ENCODE measurements at places on chromosomes 4 and X. TPM values are rescaled to one million over a fixed set of nuclear protein-coding genes. Genes with fewer than 3 reads are reported as not detected.

Gene FAM47A
- not detected for total RNA-seq

Gene PNMA6A
- 0.81 TPM for total RNA-seq

Gene OTC
- 3.2 TPM for total RNA-seq

Gene NHS
- total RNA-seq, result 9.6 TPM

Gene CSAG3
- total RNA-seq, result not detected

Gene SMIM10L2A
- total RNA-seq, result 1.9 TPM

Gene HNRNPDL
- 210 TPM for total RNA-seq

Gene PDLIM3
- total RNA-seq, result 568 TPM

Gene DCUN1D4
- 48.6 TPM for total RNA-seq

Gene ADH4
- not detected for total RNA-seq

GRCh38 chrX:19388064-19388679 lies 44.4 kb downstream of the PDHA1 start:
- no peaks in the 10 kb centered on the region for H3K36me3 ChIP-seq
- H3K4me1 ChIP-seq, result no peaks in the 10 kb centered on the region
- no peak overlapping the region for H3K27ac ChIP-seq
- DNase-seq, result no peak
- no peaks in the 10 kb centered on the region for H3K27me3 ChIP-seq

DNA sequence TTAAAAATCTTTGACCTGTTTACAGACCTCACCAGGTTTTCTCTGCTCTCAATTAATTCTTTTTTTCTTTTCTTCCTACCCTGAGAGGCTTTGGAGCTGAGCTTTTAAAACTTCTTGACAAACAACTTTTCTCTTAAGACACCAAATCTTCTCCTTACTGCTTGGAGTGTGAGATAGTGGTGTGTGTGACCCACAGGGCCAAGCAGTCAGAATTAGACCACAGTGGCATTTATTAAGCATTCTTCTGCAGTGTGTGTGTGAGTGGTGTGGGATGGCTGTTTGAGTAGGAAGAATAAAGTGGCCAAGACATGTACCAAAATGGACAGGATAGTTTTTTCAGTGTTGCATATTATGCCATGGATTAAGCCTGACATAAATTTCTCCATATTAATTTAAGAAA lies 665.1 kb downstream of the RAPGEF2 start:
- no peak overlapping the region for H3K27ac ChIP-seq
- H3K27me3 ChIP-seq, result no peaks in the 10 kb centered on the region
- DNase-seq, result no peak
- H3K4me1 ChIP-seq, result peaks cover 18% of the 10 kb centered on the region

DNA sequence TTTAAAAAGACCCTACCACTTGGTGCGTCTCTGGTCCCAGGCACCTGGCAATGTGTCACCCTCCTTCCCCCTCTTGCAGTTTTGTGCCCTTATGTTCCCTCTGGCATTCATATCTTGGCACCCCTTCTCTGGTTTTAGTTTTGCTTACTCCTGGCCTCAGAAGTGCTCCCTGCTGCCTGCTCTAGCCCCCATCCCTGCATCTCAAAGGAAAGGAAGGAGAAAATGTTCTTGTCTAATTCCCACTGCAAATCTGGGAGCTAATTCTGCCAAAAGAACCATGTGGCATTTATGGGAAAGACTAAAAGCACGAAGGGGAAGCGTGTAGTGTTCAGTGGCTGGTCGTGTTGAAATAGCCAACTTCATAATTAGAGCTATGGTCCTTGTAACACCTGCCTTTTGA lies 340.1 kb upstream of the RPS6KA3 start:
- H3K36me3 ChIP-seq, result no peaks in the 10 kb centered on the region
- H3K4me1 ChIP-seq, result no peaks in the 10 kb centered on the region
- no peak overlapping the region for H3K4me3 ChIP-seq
- H3K27me3 ChIP-seq, result no peaks in the 10 kb centered on the region
- no peak overlapping the region for H3K27ac ChIP-seq

DNA sequence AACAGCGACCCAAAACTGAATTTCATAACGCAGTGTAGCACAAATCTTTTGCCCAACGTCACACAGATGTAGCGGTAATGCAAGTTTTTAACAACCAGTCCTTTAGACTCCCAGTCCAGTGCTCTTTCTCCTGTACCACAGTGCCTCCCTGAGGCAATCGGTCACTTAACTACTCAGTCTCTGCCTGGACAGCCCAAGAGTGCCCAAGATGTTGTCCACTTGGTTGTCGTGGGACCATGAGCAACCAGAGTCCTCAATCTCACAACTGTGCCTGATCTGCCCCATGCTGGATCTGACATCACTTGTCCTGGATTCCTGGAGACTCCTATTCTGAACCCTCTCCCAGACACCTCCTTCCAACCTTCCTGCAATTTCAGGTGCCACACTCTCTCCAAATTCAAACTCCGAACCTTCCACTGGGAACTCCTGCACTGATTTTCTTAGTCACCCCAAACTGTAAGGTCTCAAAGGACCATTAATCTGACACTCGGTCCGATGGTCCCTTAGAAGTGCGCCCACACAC lies 702 bp downstream of the MMGT1 start:
- peak overlapping the region; percentile 93 for H3K27ac ChIP-seq
- H3K27me3 ChIP-seq, result no peaks in the 10 kb centered on the region
- no peaks in the 10 kb centered on the region for H3K36me3 ChIP-seq
- no peak for DNase-seq
- peak overlapping the region; percentile 53 for H3K4me3 ChIP-seq

GRCh38 chr4:18512718-18513117 lies 491.2 kb upstream of the LCORL start:
- H3K4me1 ChIP-seq, result no peaks in the 10 kb centered on the region
- no peak overlapping the region for H3K4me3 ChIP-seq
- no peaks in the 10 kb centered on the region for H3K27me3 ChIP-seq
- H3K27ac ChIP-seq, result no peak overlapping the region
- DNase-seq, result no peak
- no peaks in the 10 kb centered on the region for H3K36me3 ChIP-seq

DNA sequence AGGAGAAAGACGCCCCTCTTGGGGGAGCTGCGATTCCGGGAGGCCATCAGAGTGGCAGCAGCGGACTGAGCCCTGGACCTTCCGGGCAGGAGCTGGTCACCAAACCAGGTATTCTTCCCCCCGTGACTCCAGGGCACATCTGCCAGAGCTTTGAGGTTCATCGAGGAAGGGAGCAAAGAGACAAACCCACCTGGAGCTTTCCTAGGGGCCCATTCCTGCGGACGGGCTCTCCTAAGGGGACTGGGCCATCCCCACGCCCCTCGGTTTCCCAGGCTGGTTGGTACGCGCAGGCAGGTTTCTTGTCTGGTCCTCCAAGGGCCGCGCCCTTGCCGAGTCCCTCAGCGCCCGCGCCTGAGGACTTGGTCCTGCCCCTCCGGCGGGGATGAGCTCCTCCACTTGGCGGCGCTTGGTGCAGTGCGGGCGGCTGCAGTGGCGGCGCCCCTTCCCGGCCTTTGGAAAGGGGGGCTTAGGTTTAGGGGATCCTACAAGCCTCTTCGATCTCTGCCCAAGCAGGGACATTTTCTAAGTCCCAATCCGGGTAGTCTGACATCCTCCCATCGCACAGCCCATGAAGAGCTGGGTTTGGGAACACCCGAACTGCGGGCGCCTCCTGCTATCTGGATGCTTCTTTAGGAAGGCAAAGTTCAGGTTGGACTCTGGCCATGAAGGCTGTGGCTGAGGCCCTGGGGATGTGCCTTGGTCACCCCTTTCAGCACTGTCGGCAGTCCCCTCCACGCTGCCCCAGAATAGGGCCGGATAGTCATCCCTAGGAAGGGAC lies 538 bp downstream of the STBD1 start:
- DNase-seq, result peak; percentile 82
- no peaks in the 10 kb centered on the region for H3K27me3 ChIP-seq
- no peaks in the 10 kb centered on the region for H3K36me3 ChIP-seq
- peak overlapping the region; percentile 91 for H3K27ac ChIP-seq

DNA sequence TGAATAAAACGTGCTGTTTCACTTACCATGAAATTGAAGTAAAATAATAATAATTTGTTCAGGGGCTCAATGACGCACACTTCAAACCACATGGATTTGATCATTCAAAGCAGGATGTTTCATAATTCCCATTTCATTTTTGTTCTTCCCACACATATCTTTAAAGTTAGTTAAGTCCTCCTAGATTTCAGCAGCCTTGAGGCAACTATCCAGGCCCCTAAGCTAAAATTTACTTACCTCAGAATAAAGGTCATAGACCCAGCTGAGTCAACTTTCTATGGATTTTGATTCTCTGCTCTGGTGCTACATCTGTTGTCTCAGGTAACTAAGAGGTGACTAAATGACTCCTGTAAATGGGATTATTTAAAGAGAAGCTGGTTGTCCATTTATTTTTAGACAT lies 25.0 kb downstream of the GPR174 start:
- no peaks in the 10 kb centered on the region for H3K36me3 ChIP-seq
- H3K27ac ChIP-seq, result no peak overlapping the region
- no peaks in the 10 kb centered on the region for H3K27me3 ChIP-seq
- no peak overlapping the region for H3K4me3 ChIP-seq
- no peak for DNase-seq
- H3K4me1 ChIP-seq, result no peaks in the 10 kb centered on the region

- no peaks in the 10 kb centered on the region for H3K27me3 ChIP-seq
- H3K4me3 ChIP-seq, result no peak overlapping the region
- no peak for DNase-seq
- H3K4me1 ChIP-seq, result no peaks in the 10 kb centered on the region
- no peaks in the 10 kb centered on the region for H3K36me3 ChIP-seq
These were observed 41.3 kb upstream of the STAG2 start for GRCh38 chrX:123920105-123920785.

- no peak overlapping the region for H3K27ac ChIP-seq
- no peaks in the 10 kb centered on the region for H3K4me1 ChIP-seq
- no peak for DNase-seq
- H3K36me3 ChIP-seq, result no peaks in the 10 kb centered on the region
- H3K4me3 ChIP-seq, result no peak overlapping the region
These were observed 1347.1 kb upstream of the PABPC4L start for GRCh38 chr4:135548711-135549110.

- no peaks in the 10 kb centered on the region for H3K27me3 ChIP-seq
- H3K4me3 ChIP-seq, result no peak overlapping the region
- no peaks in the 10 kb centered on the region for H3K36me3 ChIP-seq
- H3K4me1 ChIP-seq, result no peaks in the 10 kb centered on the region
These were observed 274.6 kb downstream of the NKX6-1 start for GRCh38 chr4:84224522-84224921.

DNA sequence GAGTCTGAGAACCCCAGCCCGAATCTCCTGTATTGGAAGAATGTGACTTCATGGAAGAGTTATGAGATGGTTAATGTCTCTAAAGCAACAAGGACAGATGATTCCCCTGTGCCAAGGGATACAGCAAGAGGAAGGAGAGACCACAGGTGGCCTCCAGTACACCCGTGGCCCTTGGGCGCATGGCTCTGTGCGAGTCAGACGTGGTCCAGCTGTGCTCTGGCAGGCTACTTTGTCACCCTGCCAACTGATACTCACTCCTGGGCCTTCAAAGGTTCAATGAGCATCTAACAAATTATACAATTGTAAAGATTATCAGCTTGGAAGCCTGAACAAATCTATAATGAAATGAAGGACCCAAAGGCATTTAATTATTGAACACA lies 71.7 kb downstream of the NYX start:
- no peaks in the 10 kb centered on the region for H3K36me3 ChIP-seq
- H3K4me3 ChIP-seq, result no peak overlapping the region
- H3K27me3 ChIP-seq, result no peaks in the 10 kb centered on the region
- H3K27ac ChIP-seq, result no peak overlapping the region
- no peaks in the 10 kb centered on the region for H3K4me1 ChIP-seq
- DNase-seq, result no peak

- H3K27me3 ChIP-seq, result no peaks in the 10 kb centered on the region
- H3K4me1 ChIP-seq, result no peaks in the 10 kb centered on the region
- no peak overlapping the region for H3K4me3 ChIP-seq
- no peak for DNase-seq
- H3K36me3 ChIP-seq, result no peaks in the 10 kb centered on the region
- H3K27ac ChIP-seq, result no peak overlapping the region
These were observed 56.2 kb downstream of the RTL9 start for GRCh38 chrX:110414679-110415439.

GRCh38 chr4:185167234-185167633 lies 24.2 kb downstream of the SLC25A4 start:
- no peaks in the 10 kb centered on the region for H3K4me1 ChIP-seq
- no peak overlapping the region for H3K27ac ChIP-seq
- H3K4me3 ChIP-seq, result no peak overlapping the region
- DNase-seq, result no peak

DNA sequence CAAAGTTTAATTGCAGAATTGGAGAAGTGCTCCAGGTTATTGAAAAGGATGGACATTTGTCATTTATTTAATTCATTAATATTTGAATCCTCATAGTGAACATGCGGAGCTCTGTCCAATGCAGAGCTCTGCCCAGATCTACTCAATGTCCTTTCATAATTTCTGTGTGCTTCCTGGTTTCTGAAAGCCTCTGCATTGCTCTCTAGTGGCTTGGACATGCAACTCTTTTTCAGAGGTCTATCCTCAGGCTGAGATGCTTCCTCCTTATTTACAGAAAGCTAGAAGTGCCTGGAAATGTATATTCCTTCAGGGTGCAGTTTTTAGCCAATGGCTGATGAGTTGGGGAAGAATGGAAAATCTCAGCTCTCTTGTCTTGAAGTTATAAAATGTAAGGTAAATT lies 786.1 kb upstream of the AADAT start:
- no peak for DNase-seq
- H3K4me1 ChIP-seq, result no peaks in the 10 kb centered on the region
- H3K27me3 ChIP-seq, result no peaks in the 10 kb centered on the region

DNA sequence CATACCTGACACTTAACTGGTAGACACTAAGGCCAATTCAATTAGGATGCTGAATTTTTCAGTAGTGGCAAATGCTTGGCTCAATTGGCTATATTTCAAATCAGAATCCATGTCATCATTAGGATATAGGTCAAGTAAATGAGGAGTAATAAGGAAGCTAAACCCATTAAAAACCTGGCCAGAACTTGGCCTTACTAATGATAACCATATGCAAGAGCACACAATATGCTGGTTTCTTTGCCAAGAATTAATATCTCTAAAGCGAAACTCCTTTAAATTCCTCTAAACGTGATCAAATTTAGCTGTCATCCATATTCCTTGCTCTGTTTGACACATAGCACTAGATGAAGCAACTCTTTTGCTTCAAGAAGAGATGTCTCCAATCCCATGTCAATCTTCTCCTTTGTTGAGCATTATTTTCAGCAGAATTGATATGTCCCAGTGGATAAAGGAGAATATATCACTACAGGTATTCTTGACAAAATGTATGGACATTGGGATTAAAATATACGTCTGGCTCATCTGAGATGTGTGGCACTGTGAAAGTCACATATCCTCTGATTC lies 206.1 kb upstream of the ANKRD50 start:
- no peaks in the 10 kb centered on the region for H3K4me1 ChIP-seq
- no peak overlapping the region for H3K4me3 ChIP-seq
- H3K27ac ChIP-seq, result no peak overlapping the region
- DNase-seq, result no peak

- no peak overlapping the region for H3K4me3 ChIP-seq
- no peaks in the 10 kb centered on the region for H3K27me3 ChIP-seq
- no peaks in the 10 kb centered on the region for H3K36me3 ChIP-seq
These were observed 117.1 kb upstream of the FRG1 start for GRCh38 chr4:189823591-189823990.

GRCh38 chr4:102819588-102820365 lies 7.6 kb downstream of the UBE2D3 start:
- peaks cover 100% of the 10 kb centered on the region for H3K4me1 ChIP-seq
- peak overlapping the region; percentile 41 for H3K27ac ChIP-seq
- H3K36me3 ChIP-seq, result no peaks in the 10 kb centered on the region

- no peak overlapping the region for H3K27ac ChIP-seq
- no peaks in the 10 kb centered on the region for H3K27me3 ChIP-seq
- no peaks in the 10 kb centered on the region for H3K4me1 ChIP-seq
- H3K36me3 ChIP-seq, result no peaks in the 10 kb centered on the region
- DNase-seq, result no peak
These were observed 18.0 kb downstream of the AIFM1 start for GRCh38 chrX:130147631-130148030.

- no peaks in the 10 kb centered on the region for H3K27me3 ChIP-seq
- no peaks in the 10 kb centered on the region for H3K36me3 ChIP-seq
- no peak overlapping the region for H3K27ac ChIP-seq
- no peak overlapping the region for H3K4me3 ChIP-seq
- no peaks in the 10 kb centered on the region for H3K4me1 ChIP-seq
- no peak for DNase-seq
These were observed 211.1 kb upstream of the NUDT6 start for GRCh38 chr4:123133397-123134050.
